ENCODE measurements at places on chromosomes 1 and 21. TPM values are rescaled to one million over a fixed set of nuclear protein-coding genes. Genes with fewer than 3 reads are reported as not detected.

SGIP1 gene
- total RNA-seq: 0.41 TPM

AKR7A3 gene
- total RNA-seq: 0.21 TPM

KRTAP19-1 gene
- not detected for total RNA-seq

SYT11 gene
- 6.3 TPM for total RNA-seq

RXFP4 gene
- not detected for total RNA-seq

GRCh38 chr1:4055294-4055967 lies 155.4 kb upstream of the C1orf174 start:
- DNase-seq: no peak

GRCh38 chr1:77975907-77976306 lies 3.0 kb downstream of the FUBP1 start:
- peak; percentile 26 for DNase-seq

DNA sequence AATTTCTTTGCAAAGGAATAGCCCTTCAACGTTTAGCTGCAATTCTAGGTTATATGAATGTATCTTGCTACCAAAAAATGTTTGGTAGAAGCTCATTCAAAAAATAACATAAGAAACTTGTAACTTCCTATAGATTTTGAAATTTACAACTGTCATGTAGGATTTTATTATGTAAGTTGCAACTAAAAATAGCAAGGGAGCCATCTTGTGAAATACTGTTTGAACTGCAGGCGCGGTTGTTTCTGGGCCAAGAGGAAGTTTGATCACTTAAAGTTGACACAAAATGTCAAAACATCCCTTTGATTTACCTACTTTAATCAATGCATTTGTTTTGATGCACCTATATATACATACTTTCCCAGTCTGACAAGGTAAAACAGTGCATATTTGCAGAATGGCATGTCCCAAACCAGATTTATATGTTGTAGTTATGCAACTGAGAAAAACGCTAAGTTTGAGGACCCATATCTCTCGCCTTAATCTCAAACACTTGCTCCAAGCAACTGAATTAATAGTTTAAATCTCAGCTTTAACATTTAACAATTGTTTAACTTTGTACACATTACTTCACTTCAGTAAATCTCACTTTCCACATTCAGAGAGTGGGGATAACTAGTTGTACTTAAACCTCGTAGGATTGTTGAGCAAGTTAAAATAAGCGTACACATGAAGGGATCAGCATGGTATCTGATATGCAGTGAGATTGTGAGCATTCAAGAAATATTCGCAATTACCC lies 63.9 kb downstream of the KCNK2 start:
- no peak for DNase-seq

GRCh38 chr1:2821966-2822620 lies 20.6 kb upstream of the TTC34 start:
- no peak for DNase-seq
